ENCODE measurements at places on chromosomes 3 and 15.

GRCh38 chr3:5255404-5256344 is 68.2 kb downstream of the EDEM1 start:
- DNase-seq, result no peak
- no peaks in the 10 kb centered on the region for H3K36me3 ChIP-seq
- H3K4me3 ChIP-seq, result no peak overlapping the region
- H3K4me1 ChIP-seq, result no peaks in the 10 kb centered on the region
- H3K27me3 ChIP-seq, result no peaks in the 10 kb centered on the region

GRCh38 chr3:75341324-75342067 is 322.6 kb upstream of the FRG2C start:
- no peaks in the 10 kb centered on the region for H3K36me3 ChIP-seq
- no peak overlapping the region for H3K27ac ChIP-seq
- no peaks in the 10 kb centered on the region for H3K4me1 ChIP-seq

- H3K4me1 ChIP-seq, result no peaks in the 10 kb centered on the region
- DNase-seq, result no peak
- H3K36me3 ChIP-seq, result no peaks in the 10 kb centered on the region
Observed at GRCh38 chr3:193910886-193911738, 224.8 kb upstream of the HES1 start.

- H3K36me3 ChIP-seq, result no peaks in the 10 kb centered on the region
- no peak overlapping the region for H3K4me3 ChIP-seq
- H3K27ac ChIP-seq, result no peak overlapping the region
- no peaks in the 10 kb centered on the region for H3K27me3 ChIP-seq
Observed at GRCh38 chr3:97297032-97297431, 467.5 kb upstream of the ARL6 start.

DNA sequence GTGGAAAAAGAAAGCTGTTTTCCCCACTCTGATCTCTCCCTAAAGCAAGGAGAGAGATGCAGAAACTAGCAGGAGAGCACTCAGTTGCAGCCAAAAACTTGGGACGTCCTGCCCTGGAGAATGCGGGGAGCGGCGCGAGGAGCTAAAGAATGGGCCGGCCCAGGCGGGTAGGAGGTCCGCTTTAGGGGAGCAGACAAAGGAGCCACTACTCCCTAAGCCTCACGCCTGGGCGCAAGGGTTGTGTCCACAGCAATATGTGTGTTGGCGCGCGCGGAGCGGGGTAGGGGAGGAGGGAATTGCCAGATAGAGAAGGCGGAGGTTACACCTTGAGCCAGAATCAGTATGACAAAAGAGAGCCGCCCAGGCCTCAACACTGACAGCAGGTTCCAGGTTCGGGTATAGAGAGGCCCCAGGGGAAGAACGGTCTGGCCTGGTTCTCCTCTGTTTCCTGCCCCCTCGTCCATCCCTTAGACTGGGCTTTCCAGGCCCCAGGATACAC is 2.9 kb downstream of the WNT5A start:
- H3K4me3 ChIP-seq, result no peak overlapping the region
- no peak for DNase-seq

GRCh38 chr3:81695302-81695701 is 66.1 kb downstream of the GBE1 start:
- no peaks in the 10 kb centered on the region for H3K4me1 ChIP-seq
- H3K36me3 ChIP-seq, result no peaks in the 10 kb centered on the region
- no peaks in the 10 kb centered on the region for H3K27me3 ChIP-seq
- no peak overlapping the region for H3K4me3 ChIP-seq
- DNase-seq, result no peak

DNA sequence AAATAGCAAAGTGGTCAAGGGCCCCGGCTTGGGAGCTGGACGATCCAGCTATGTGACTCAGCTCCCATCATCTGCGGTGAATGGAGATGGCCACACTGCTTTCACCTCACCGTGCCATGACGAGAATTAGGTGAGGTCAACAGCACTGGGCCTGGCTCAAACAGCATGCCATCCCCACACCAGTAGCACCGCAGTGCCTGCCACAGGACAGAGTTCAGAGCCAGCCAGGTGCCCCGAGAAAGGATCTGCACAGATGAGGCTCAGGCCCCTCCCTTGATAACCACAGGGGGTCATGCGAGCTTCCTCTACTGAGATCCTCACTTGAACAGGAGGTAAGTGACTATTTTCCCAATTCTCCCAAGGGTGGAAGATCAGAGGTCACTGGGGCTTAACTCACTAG is 29.4 kb downstream of the ZXDC start:
- H3K27ac ChIP-seq, result no peak overlapping the region
- H3K4me3 ChIP-seq, result no peak overlapping the region
- H3K36me3 ChIP-seq, result peaks cover 16% of the 10 kb centered on the region
- H3K4me1 ChIP-seq, result no peaks in the 10 kb centered on the region

GRCh38 chr3:135736740-135737139 is 228.8 kb upstream of the PPP2R3A start:
- H3K27ac ChIP-seq, result no peak overlapping the region
- no peak overlapping the region for H3K4me3 ChIP-seq

- H3K27ac ChIP-seq, result no peak overlapping the region
- no peaks in the 10 kb centered on the region for H3K4me1 ChIP-seq
- no peaks in the 10 kb centered on the region for H3K27me3 ChIP-seq
- no peak overlapping the region for H3K4me3 ChIP-seq
Observed at GRCh38 chr3:81425198-81425868, 336.1 kb downstream of the GBE1 start.

GRCh38 chr15:37056177-37057121 is 43.9 kb downstream of the MEIS2 start:
- H3K27me3 ChIP-seq, result no peaks in the 10 kb centered on the region
- H3K4me3 ChIP-seq, result no peak overlapping the region
- no peaks in the 10 kb centered on the region for H3K36me3 ChIP-seq

GRCh38 chr3:72563690-72564370 is 284.4 kb downstream of the SHQ1 start:
- no peaks in the 10 kb centered on the region for H3K27me3 ChIP-seq
- no peak for DNase-seq
- H3K27ac ChIP-seq, result no peak overlapping the region
- H3K4me3 ChIP-seq, result no peak overlapping the region
- no peaks in the 10 kb centered on the region for H3K36me3 ChIP-seq

- no peaks in the 10 kb centered on the region for H3K36me3 ChIP-seq
- no peak overlapping the region for H3K27ac ChIP-seq
- no peaks in the 10 kb centered on the region for H3K4me1 ChIP-seq
- no peak overlapping the region for H3K4me3 ChIP-seq
- DNase-seq, result no peak
- H3K27me3 ChIP-seq, result no peaks in the 10 kb centered on the region
Observed at GRCh38 chr3:125292015-125292414, 79.5 kb upstream of the SLC12A8 start.

DNA sequence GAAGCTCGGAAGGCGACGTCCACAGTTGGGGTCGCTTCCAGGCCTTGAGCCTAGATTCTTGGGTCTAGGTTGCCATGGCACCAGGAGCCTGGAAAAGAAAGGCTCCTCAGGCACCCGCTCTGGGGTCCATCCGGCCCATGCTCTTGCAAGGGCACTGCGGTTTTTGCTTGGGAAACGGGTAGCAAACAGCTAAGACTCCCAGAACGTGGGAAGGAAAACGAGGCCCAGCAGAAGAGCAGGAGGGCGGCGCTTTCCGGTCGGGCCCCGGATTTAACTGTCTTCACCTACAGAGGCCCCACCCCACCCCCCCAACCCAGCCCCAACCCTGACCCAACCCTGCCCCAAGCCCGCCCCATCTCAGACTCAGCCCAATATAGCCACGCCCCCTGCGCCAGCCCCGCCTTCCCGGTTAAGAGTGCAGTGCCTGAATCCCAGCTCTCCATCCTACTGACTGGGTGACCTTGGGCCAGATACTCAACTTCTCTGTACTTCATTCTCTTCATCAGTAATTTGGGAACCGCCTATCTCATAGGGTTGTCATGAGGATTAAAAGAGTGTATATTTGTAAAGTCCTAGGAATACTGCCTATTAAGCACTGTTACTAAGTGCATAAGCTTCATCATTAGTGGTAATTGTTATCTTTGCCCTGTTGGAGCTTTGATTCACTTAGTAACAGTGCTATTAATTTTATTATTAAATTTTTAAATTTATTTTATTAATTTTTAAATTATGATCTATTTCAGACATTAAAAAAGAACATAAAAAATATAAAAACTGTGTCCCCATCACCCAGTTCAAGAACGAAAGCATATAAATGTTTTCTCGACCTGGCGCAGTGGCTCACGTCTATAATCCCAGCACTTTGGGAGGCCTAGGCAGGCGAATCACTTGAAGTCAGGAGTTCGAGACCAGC is 28.4 kb upstream of the SMAD6 start:
- no peaks in the 10 kb centered on the region for H3K4me1 ChIP-seq
- no peak for DNase-seq
- no peaks in the 10 kb centered on the region for H3K36me3 ChIP-seq

- H3K27me3 ChIP-seq, result no peaks in the 10 kb centered on the region
- H3K4me1 ChIP-seq, result no peaks in the 10 kb centered on the region
- DNase-seq, result peak; percentile 53
- no peak overlapping the region for H3K4me3 ChIP-seq
Observed at GRCh38 chr15:58459045-58459444, 27.3 kb downstream of the LIPC start.

GRCh38 chr3:9422712-9423424 is 25.5 kb downstream of the SETD5 start:
- DNase-seq, result peak; percentile 95
- no peaks in the 10 kb centered on the region for H3K27me3 ChIP-seq
- peaks cover 54% of the 10 kb centered on the region for H3K4me1 ChIP-seq
- peak overlapping the region; percentile 86 for H3K27ac ChIP-seq

GRCh38 chr3:155747946-155748290 is 3.0 kb upstream of the PLCH1 start:
- no peak overlapping the region for H3K27ac ChIP-seq
- DNase-seq, result no peak
- no peak overlapping the region for H3K4me3 ChIP-seq
- H3K4me1 ChIP-seq, result no peaks in the 10 kb centered on the region
- peaks cover 10% of the 10 kb centered on the region for H3K27me3 ChIP-seq

GRCh38 chr3:138230525-138230924 is 43.4 kb downstream of the ARMC8 start:
- H3K27me3 ChIP-seq, result no peaks in the 10 kb centered on the region
- H3K4me1 ChIP-seq, result no peaks in the 10 kb centered on the region
- peaks cover 5% of the 10 kb centered on the region for H3K36me3 ChIP-seq
- no peak overlapping the region for H3K27ac ChIP-seq
- DNase-seq, result no peak

- peaks cover 29% of the 10 kb centered on the region for H3K4me1 ChIP-seq
- peak; percentile 56 for DNase-seq
- H3K36me3 ChIP-seq, result no peaks in the 10 kb centered on the region
- H3K27ac ChIP-seq, result no peak overlapping the region
Observed at GRCh38 chr3:42685891-42686820, 819 bp downstream of the KLHL40 start.

GRCh38 chr3:158909870-158910269 is 108.0 kb downstream of the MFSD1 start:
- DNase-seq, result no peak
- no peak overlapping the region for H3K4me3 ChIP-seq
- H3K27me3 ChIP-seq, result no peaks in the 10 kb centered on the region
- no peaks in the 10 kb centered on the region for H3K36me3 ChIP-seq
- no peaks in the 10 kb centered on the region for H3K4me1 ChIP-seq
- no peak overlapping the region for H3K27ac ChIP-seq

- no peak overlapping the region for H3K4me3 ChIP-seq
- no peak for DNase-seq
- H3K27me3 ChIP-seq, result no peaks in the 10 kb centered on the region
- no peak overlapping the region for H3K27ac ChIP-seq
Observed at GRCh38 chr3:134155446-134155845, 95.2 kb downstream of the RYK start.

DNA sequence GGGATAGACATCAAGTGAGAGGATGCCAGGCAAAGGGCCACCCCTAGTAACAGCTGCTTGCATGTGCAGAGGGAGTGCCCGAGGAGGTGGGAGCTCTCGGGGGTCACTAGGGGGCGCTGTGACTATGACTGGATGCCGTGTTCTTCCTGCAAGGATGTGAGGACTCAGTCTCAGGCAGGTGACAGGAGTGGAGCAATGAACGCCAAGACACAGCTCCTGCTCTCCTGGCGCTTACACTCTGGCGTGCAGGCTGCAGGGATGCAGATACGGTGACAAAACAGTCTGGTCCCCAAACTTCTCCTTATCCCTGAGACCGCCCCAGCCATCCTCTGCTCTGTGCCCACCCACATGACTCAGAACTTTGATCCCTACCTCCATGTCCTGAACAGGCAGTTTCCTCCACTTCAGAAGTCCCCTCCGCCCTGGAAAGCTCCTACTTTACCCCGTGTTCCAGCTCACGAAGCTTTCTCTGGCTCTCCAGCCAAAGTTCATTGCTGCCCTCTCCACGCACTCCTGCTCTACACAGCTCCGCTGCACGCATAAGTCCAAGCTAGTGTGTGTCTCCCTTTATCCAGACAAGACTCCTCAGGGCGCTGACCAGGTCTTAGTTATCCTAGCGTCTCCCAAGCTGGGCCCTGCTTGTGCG is 14.7 kb downstream of the RHOV start:
- peaks cover 13% of the 10 kb centered on the region for H3K27me3 ChIP-seq
- no peak overlapping the region for H3K27ac ChIP-seq
- peaks cover 6% of the 10 kb centered on the region for H3K4me1 ChIP-seq
- no peaks in the 10 kb centered on the region for H3K36me3 ChIP-seq
- H3K4me3 ChIP-seq, result no peak overlapping the region

GRCh38 chr15:101239724-101240136 is 12.1 kb downstream of the CHSY1 start:
- H3K4me1 ChIP-seq, result peaks cover 25% of the 10 kb centered on the region
- H3K4me3 ChIP-seq, result no peak overlapping the region
- no peak overlapping the region for H3K27ac ChIP-seq
- DNase-seq, result no peak
- H3K36me3 ChIP-seq, result peaks cover 6% of the 10 kb centered on the region
- no peaks in the 10 kb centered on the region for H3K27me3 ChIP-seq

GRCh38 chr3:130948001-130948773 is 54.3 kb downstream of the ATP2C1 start:
- no peak overlapping the region for H3K27ac ChIP-seq
- H3K27me3 ChIP-seq, result no peaks in the 10 kb centered on the region
- no peak for DNase-seq
- peaks cover 72% of the 10 kb centered on the region for H3K36me3 ChIP-seq
- H3K4me3 ChIP-seq, result no peak overlapping the region

DNA sequence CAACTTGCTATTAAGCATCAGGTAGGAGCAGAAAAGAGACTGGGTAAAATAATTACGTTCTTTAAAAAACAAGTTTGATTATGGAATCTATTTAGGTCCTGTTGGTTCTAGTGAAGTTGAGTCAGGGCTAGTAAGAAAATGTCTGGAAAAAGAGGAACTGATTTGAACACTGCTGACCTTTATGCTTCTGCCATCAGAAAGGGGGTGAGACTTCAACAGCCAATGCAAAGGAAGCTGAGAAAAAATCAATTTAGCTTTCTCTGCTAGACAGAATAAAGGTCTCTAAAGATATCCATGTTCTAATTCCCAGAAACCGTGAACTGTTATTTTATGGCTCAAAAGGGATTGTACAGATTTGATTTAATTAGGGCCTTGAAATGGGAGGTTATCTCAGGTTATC is 157.5 kb downstream of the ROBO2 start:
- H3K4me1 ChIP-seq, result no peaks in the 10 kb centered on the region
- no peaks in the 10 kb centered on the region for H3K36me3 ChIP-seq
- no peaks in the 10 kb centered on the region for H3K27me3 ChIP-seq
- H3K27ac ChIP-seq, result no peak overlapping the region
- no peak overlapping the region for H3K4me3 ChIP-seq
- DNase-seq, result no peak
